ENCODE measurements at places on chromosomes 13 and 19. TPM values are rescaled to one million over a fixed set of nuclear protein-coding genes. Genes with fewer than 3 reads are reported as not detected.

Gene IFNL1
- total RNA-seq: not detected

Gene WDR88
- total RNA-seq: 0.58 TPM

Gene ZNF835
- 3.8 TPM for total RNA-seq

Gene PLVAP
- total RNA-seq: not detected

Gene ZNF575
- 11.8 TPM for total RNA-seq

Data from CD4-positive, alpha-beta memory T cell (primary cell).